ENCODE measurements at places on chromosomes 11 and 22.

GRCh38 chr11:112828421-112828820 is 132.8 kb upstream of the NCAM1 start:
- no peak for DNase-seq

DNA sequence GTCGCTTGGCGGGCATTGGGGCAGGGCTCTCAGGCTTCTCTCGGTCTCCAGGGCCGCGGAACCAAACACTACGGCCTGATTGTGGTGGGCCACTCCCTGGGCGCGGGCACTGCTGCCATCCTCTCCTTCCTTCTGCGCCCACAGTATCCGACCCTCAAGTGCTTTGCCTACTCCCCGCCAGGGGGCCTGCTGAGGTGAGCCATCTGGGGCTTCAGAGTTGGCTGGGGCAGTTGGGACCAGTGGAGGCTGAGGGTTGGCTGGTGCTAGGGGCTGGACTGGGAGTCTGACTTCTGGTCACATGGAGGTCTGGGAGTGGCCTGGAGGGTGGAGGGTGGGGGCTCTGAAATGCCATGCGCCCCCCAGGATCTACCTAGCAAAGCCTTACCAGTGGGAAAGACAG is 15.3 kb upstream of the MYRF start:
- DNase-seq = no peak

DNA sequence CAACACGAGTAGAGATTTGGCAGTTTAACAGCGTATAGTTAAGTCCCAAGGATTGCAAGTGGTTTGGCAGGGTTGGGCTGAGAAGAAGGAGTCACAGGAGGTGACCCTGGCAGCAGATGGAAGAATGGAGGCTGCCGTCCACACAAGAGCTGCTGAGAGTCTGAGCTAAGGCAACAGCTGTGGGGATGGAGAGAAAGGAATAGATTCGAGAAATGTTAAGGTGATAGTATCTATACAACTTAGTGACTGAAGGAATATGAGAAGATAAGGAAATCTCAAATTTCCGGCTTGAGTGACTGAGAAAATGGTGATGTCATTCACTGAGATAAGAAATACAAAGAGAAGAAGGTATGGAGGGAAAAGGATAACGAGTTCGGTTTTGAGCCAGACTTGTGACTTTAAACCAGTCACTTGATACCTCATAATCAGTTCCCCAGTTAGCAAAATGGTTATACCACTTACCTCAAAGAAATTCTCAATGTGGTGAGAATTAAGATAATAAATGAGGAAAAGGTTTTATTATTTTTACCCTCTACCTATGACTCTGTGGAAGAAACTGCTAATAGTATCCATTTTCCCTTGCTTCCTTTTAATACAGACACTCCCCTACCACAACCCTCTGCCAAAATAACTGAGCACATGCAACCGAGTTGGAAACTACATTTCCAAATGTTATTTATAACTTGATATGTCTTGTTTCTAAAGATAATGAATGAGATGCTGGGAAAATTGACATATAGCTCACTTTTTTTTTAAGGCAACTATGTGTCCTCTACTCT is 30.7 kb downstream of the FAM168A start:
- no peak for DNase-seq

DNA sequence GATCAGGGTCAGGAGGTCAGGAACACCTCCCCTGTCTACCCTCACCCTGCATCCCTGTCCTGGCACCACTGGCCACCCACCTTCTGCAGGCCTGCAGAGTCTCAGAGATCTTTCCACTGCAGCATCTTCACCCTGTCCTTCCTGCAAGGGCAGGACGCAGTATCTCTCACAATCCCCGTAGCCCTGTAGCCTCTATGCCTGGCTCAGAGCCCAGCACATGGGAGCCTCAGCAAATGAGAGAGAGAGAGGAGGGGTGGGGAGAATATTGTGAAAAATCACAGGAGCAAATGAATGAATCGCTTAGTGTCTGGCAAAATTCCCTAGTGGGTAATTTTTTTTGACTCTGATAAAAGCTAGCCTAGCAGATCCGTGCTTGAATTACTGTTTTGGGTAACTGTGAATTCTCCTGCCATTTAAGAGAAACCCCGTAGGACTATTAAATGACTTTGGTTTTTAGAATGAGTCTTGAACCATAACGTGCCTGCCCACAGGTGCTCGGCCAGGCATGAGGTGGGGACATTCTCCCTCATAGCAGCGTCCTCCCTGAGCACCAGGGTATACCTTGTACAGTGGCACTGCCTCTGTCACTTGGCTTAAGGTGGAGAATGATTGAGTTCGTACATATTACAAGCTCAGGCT is 91.5 kb downstream of the MORC2 start:
- peak; percentile 20 for DNase-seq

DNA sequence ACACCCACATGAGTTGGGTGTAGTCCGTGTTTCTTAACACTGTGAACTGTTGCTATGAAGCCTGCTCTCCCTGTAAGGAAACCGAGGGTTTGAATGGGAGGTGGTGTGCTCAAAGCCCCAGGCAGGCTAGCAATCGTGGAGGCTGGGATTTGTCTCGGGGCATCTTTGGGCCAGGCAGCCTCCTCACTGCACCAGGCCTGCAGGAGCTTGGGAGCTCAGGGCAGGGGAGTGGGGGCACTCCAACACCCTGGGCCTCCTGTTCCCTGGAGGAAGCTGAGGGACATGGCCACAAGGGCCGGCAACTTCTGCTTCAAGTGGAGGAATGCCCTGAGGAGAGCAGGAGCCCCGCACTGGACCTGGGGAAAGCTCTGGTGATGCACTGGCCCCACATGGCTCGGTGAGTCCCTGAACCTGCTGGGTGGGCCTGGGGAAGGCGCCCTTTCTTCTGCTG is 164.7 kb upstream of the B3GAT1 start:
- DNase-seq = no peak

- no peak for DNase-seq
These were observed 6.7 kb downstream of the SLC25A18 start for GRCh38 chr22:17569971-17570511.

GRCh38 chr11:128474036-128474874 is 113.1 kb downstream of the ETS1 start:
- no peak for DNase-seq

DNA sequence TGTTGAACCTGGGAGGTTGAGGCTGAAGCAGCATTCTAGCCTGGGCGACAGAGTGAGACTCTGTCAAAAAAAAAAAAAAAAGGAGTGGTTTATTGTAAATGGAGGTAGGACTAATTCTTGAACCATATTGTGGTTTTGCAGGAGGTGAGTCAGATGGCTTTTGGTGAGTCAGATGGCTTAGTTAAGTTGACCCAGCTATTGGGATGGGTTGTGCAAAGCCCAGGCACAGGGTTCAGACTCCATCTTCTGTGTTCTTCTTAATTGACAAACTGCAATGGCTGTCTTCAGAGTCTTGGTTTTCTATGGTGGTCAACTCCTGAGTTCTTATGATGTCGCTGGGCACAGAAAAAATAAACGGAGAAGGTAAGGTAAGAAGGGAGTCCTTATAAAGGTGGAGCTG is 182.7 kb downstream of the ADAMTS15 start:
- DNase-seq = peak; percentile 72

GRCh38 chr11:115256397-115257197 is 247.6 kb downstream of the CADM1 start:
- no peak for DNase-seq

Data from astrocyte of the cerebellum (primary cell).